ENCODE measurements at places on chromosomes 13 and 19.

GRCh38 chr13:111658145-111659100 is 338.0 kb downstream of the TEX29 start:
- DNase-seq = no peak

GRCh38 chr19:50333737-50334617 is 4.8 kb upstream of the KCNC3 start:
- no peak for DNase-seq

- DNase-seq = no peak
These were observed 610.6 kb upstream of the ATXN8OS start for GRCh38 chr13:69496981-69497380.

- DNase-seq = no peak
These were observed 51.3 kb upstream of the PCDH9 start for GRCh38 chr13:67281466-67281865.

GRCh38 chr13:25581351-25581750 is 209.6 kb downstream of the ATP8A2 start:
- DNase-seq = no peak

DNA sequence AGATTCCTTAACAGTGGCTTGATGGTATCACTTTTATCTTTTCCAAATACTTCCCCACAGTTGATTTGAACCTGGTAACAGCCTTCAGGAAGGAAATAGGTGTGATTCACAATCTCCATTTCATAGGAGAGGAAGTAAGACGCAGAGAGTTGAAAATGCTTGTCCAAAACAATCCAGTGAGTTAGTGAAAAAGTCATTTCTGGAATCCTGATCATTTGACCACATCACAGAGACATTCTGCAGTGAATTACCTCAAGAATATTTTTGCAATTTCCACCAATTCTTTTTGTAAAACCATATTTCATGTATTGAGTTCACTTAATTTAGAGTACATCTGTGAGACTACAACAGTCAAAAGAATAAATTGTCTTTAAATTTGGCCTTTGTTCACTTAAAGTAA is 292.8 kb downstream of the DCLK1 start:
- DNase-seq = no peak

- DNase-seq = peak; percentile 59
These were observed at the start of gene ZNF580 for GRCh38 chr19:55640577-55641425. ZNF580 (plus strand) TSS chr19:55641002; CDS start chr19:55642509, 1,507 bp downstream.

DNA sequence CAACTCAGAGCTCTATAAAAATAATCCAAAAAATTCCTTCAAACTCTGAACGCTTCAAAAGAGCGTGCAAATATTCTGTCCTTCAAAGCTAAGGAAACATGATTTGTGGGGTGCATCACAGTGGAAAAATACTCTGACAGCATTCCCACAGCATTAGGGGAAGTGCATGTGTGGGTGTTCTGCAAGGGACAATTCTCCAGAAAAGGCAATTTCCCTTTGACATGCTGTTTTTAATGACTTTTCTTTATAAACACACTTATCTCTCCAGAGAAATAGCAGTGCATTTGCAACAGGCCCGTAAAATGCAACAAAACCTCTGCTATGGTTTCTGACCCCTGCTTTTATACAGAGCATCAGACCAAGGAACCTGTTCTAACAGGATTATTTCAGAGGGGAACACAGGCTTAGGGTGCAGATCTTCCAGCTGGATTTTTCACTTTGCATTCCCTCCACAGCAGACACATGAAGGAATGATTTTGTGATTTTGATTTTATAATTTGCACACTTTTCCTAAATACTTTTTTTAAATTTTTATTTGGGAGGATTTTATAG is 42.6 kb downstream of the KL start:
- DNase-seq = no peak

DNA sequence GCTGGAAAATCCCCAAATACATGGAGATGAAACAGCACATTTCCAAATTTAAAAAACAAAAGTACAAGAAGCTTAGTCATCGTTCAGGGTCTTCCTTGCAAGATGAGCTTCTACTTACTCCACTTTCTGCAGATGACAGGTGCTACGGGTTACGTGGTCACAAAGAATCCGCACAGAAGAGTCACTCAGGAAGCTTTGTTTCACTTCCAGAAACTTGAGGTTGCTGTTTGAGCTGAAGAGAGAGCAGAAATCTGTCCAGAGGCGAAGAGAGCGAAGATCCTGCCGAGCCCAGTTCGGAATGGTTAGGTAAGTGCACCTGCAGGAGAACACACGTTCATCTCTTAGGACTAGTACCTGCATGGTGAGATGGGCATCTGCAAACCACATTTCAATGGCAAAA is 9.4 kb downstream of the NLRP7 start:
- DNase-seq = no peak

Data from activated T-cell treated with anti-CD3 and anti-CD28 coated beads for 24 hours (primary cell).